ENCODE measurements at places on chromosomes 2 and 18. TPM values are rescaled to one million over a fixed set of nuclear protein-coding genes. Genes with fewer than 3 reads are reported as not detected.

EGR4 gene
- not detected for total RNA-seq

RAX gene
- not detected for total RNA-seq

- no peaks in the 10 kb centered on the region for H3K27me3 ChIP-seq
- no peaks in the 10 kb centered on the region for H3K36me3 ChIP-seq
Measured at GRCh38 chr18:27854631-27855030, 322.3 kb downstream of the CDH2 start.

CNTNAP5 gene
- not detected for total RNA-seq

- H3K4me1 ChIP-seq: no peaks in the 10 kb centered on the region
- H3K36me3 ChIP-seq: no peaks in the 10 kb centered on the region
- DNase-seq: no peak
- no peak overlapping the region for H3K27ac ChIP-seq
Measured at GRCh38 chr2:121257480-121257840, 27.5 kb downstream of the TFCP2L1 start.

ADCY3 gene
- 17.4 TPM for total RNA-seq

- H3K27me3 ChIP-seq: peaks cover 3% of the 10 kb centered on the region
- no peak for DNase-seq
- H3K4me1 ChIP-seq: no peaks in the 10 kb centered on the region
- no peak overlapping the region for H3K4me3 ChIP-seq
Measured at GRCh38 chr2:30978854-30979253, 159.4 kb downstream of the GALNT14 start.

TGFA gene
- not detected for total RNA-seq

- no peak overlapping the region for H3K27ac ChIP-seq
- no peaks in the 10 kb centered on the region for H3K36me3 ChIP-seq
- DNase-seq: peak; percentile 22
- H3K27me3 ChIP-seq: peaks cover 8% of the 10 kb centered on the region
- no peaks in the 10 kb centered on the region for H3K4me1 ChIP-seq
Measured at GRCh38 chr2:231482806-231483391, 18.6 kb upstream of the NCL start.

DNA sequence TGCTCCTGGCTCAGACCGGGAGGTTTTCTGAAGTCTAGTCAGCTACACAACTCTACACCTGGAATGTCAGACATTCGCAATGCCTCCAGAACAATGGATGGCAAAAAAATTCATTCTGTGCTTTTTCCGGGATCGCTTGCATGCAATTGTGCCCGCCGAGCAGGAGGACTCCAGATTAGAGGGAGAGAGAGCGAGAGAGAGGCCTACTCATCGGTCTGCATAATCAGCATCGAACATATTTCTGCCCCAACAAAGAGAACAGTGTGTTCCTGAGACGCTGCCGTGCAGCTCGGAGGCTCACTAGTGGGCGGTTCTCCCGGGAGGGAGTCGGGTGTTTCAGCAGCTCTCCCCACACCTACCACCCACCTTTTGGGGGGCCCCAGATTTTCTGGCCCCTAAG, 117.1 kb downstream of the KLHL29 start:
- DNase-seq: no peak
- H3K27me3 ChIP-seq: no peaks in the 10 kb centered on the region
- no peak overlapping the region for H3K4me3 ChIP-seq
- no peak overlapping the region for H3K27ac ChIP-seq
- H3K4me1 ChIP-seq: peaks cover 9% of the 10 kb centered on the region

YPEL5 gene
- total RNA-seq: 54.7 TPM

DNA sequence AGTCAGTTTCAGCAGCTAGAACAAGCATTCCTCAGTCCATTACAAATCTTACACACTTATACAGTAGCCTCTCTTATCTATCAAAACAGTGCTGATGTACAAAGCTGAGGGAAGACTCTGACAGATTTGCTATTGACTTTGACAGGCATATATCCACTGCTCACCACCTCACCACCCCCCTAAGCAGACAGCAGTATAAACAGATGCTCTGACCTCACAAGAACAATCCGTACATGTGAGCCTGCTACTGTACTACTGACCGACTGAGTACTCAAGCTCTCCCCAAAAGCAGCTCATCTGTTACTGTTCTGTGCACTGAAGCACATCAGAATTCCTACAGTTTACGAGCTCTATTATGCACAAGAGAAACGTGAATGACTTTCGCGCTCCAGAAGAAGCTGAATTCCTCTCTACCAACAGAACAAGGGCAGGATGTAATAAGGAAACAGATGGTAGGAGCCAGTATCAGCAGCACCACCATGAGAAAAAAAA, 95.6 kb upstream of the PDE1A start:
- H3K4me3 ChIP-seq: no peak overlapping the region
- no peaks in the 10 kb centered on the region for H3K27me3 ChIP-seq
- DNase-seq: no peak
- H3K27ac ChIP-seq: no peak overlapping the region

XDH gene
- total RNA-seq: 0.83 TPM

GRCh38 chr2:105827351-105828096, 82.8 kb downstream of the NCK2 start:
- H3K27ac ChIP-seq: no peak overlapping the region
- no peaks in the 10 kb centered on the region for H3K4me1 ChIP-seq
- DNase-seq: no peak

GRCh38 chr2:174332217-174332963, 2.4 kb upstream of the SP9 start:
- no peak for DNase-seq
- no peaks in the 10 kb centered on the region for H3K36me3 ChIP-seq
- peaks cover 98% of the 10 kb centered on the region for H3K27me3 ChIP-seq
- no peak overlapping the region for H3K27ac ChIP-seq

GRCh38 chr2:80016171-80016570, 288.4 kb downstream of the LRRTM1 start:
- no peaks in the 10 kb centered on the region for H3K36me3 ChIP-seq
- H3K27me3 ChIP-seq: no peaks in the 10 kb centered on the region
- H3K4me3 ChIP-seq: no peak overlapping the region
- H3K4me1 ChIP-seq: peaks cover 9% of the 10 kb centered on the region

GRCh38 chr2:64141674-64142405, 2.4 kb downstream of the PELI1 start:
- H3K36me3 ChIP-seq: no peaks in the 10 kb centered on the region
- peaks cover 2% of the 10 kb centered on the region for H3K27me3 ChIP-seq
- H3K4me3 ChIP-seq: no peak overlapping the region
- peak; percentile 28 for DNase-seq
- H3K4me1 ChIP-seq: no peaks in the 10 kb centered on the region

POU3F3 gene
- not detected for total RNA-seq

GRCh38 chr2:11396467-11397445, 52.3 kb upstream of the ROCK2 start:
- H3K27ac ChIP-seq: no peak overlapping the region
- no peaks in the 10 kb centered on the region for H3K36me3 ChIP-seq
- H3K27me3 ChIP-seq: no peaks in the 10 kb centered on the region
- H3K4me3 ChIP-seq: no peak overlapping the region
- DNase-seq: no peak

ANO7 gene
- total RNA-seq: 0.36 TPM

DNA sequence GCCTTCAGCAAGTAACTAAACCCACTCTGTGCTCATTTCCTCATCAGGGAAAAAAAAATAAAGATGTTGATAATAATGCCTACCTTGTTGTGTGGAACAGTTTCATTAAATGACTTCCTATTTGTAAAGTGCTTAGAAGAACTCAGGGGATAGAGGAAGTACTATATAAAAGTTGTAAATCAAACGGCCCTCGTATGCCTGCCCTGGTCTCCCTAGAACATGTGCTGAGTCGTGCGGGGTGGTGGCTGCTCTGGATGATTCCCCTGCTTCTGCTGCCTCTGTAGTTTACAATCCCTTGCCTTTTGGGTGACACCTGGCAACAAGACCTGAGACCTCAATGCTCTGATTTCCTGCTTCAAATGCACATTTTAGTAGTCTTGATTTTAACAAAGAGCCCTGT, 170.0 kb downstream of the CERS6 start:
- no peak overlapping the region for H3K27ac ChIP-seq
- H3K4me1 ChIP-seq: no peaks in the 10 kb centered on the region
- DNase-seq: no peak
- no peaks in the 10 kb centered on the region for H3K36me3 ChIP-seq
- H3K4me3 ChIP-seq: no peak overlapping the region

DNA sequence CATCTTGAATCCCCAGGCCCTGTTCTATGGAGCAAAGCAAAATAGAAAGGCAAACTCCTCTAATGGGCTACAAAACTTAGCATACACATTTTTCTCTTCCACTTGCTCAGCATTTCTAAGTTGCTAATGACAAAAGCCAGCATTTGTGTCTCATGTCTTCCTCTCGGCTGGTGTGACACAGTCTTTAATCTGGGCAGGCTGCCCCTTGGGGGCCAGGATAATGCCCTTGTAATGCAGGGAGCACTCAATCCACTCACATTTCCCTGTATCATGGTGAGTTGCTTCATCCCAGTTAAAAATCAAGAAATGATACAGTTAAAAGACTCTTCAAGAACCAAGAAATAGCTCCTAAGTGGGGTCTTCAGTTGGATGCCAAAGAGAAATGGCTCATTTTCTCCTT, 109.1 kb upstream of the FBXO11 start:
- no peak for DNase-seq
- H3K36me3 ChIP-seq: no peaks in the 10 kb centered on the region
- H3K4me1 ChIP-seq: no peaks in the 10 kb centered on the region

GRCh38 chr2:49978341-49978740, 824.0 kb upstream of the FSHR start:
- DNase-seq: no peak
- H3K36me3 ChIP-seq: no peaks in the 10 kb centered on the region
- no peak overlapping the region for H3K27ac ChIP-seq
- no peaks in the 10 kb centered on the region for H3K27me3 ChIP-seq
- no peaks in the 10 kb centered on the region for H3K4me1 ChIP-seq
- no peak overlapping the region for H3K4me3 ChIP-seq

C1QL2 gene
- total RNA-seq: not detected

DNA sequence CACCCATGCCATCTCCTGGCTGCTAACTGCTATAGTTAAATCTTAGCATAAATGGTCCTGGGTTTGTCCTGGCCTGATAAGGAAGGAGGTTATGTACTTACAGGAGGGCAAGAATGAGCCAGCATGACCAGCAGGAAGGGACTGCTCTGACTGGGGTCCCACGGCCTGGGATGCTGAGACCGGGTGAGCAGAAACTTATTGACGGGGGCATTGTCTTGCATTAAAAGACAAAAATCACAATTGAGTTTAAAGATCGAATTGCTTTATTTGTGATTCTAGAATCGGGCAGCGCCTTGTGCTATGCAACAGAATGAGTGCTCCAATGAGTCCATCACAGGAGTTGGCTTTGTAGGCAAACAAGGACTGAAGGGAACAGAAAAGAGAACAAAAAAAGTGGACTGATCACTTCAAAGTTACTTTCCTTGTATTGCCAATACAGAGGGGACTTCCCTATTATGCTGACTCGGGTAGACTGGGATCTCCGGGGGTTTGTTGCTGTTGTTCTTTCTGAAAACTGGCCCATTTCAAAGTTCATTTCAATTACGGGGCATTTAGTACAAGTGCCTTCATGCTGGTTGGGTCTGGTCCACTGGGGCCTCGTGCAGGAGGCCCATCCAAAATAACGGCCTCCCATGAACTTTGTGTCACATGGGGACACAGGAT, 87.1 kb upstream of the SLC66A3 start:
- H3K36me3 ChIP-seq: no peaks in the 10 kb centered on the region
- no peak for DNase-seq
- no peak overlapping the region for H3K4me3 ChIP-seq
- no peaks in the 10 kb centered on the region for H3K27me3 ChIP-seq
- H3K4me1 ChIP-seq: peaks cover 6% of the 10 kb centered on the region

- no peaks in the 10 kb centered on the region for H3K36me3 ChIP-seq
- no peak overlapping the region for H3K27ac ChIP-seq
- no peaks in the 10 kb centered on the region for H3K27me3 ChIP-seq
- H3K4me3 ChIP-seq: no peak overlapping the region
- H3K4me1 ChIP-seq: no peaks in the 10 kb centered on the region
Measured at GRCh38 chr2:106530866-106531265, 43.7 kb downstream of the CD8B2 start.

GRCh38 chr2:171791361-171791760, 102.7 kb downstream of the SLC25A12 start:
- no peak overlapping the region for H3K27ac ChIP-seq
- no peak overlapping the region for H3K4me3 ChIP-seq
- peaks cover 8% of the 10 kb centered on the region for H3K36me3 ChIP-seq
- H3K4me1 ChIP-seq: no peaks in the 10 kb centered on the region

VWC2L gene
- total RNA-seq: not detected

DNA sequence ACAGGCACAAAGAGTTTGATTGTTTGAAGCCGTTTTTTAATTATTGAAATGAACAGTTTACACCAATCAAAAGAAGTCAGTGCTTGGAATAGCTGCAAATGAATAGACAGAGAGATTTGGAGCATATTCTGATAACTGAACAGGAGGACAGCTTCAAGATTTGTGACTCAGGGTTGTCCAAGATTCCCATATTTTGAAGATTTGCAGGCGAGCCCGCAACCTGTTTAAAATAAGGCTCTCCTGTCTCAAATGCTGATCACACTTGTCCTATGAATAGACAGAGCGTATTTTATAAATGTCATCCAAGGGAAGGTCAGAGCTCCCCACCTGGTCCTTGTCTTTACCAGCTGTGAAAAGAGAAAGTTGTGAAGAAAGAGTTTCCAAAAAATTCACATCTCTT, 198.7 kb downstream of the RNF144A start:
- DNase-seq: no peak
- H3K36me3 ChIP-seq: no peaks in the 10 kb centered on the region
- no peak overlapping the region for H3K4me3 ChIP-seq
- no peaks in the 10 kb centered on the region for H3K4me1 ChIP-seq

CD302 gene
- 6.1 TPM for total RNA-seq

AQP12B gene
- not detected for total RNA-seq

CCDC102B gene
- 0.54 TPM for total RNA-seq

- H3K27ac ChIP-seq: no peak overlapping the region
- H3K4me1 ChIP-seq: no peaks in the 10 kb centered on the region
- no peak overlapping the region for H3K4me3 ChIP-seq
Measured at GRCh38 chr2:238101891-238102841, 2.0 kb downstream of the ESPNL start.

GRCh38 chr2:171858397-171858958, 35.6 kb downstream of the SLC25A12 start:
- H3K27me3 ChIP-seq: no peaks in the 10 kb centered on the region
- H3K27ac ChIP-seq: no peak overlapping the region
- no peak overlapping the region for H3K4me3 ChIP-seq
- H3K4me1 ChIP-seq: peaks cover 7% of the 10 kb centered on the region
- DNase-seq: no peak

PNKD gene
- total RNA-seq: 22.2 TPM

- no peak overlapping the region for H3K4me3 ChIP-seq
- no peak for DNase-seq
- no peaks in the 10 kb centered on the region for H3K27me3 ChIP-seq
- no peak overlapping the region for H3K27ac ChIP-seq
Measured at GRCh38 chr2:223894009-223894408, 51.1 kb downstream of the WDFY1 start.

GRCh38 chr2:180846756-180847472, 133.5 kb upstream of the UBE2E3 start:
- H3K4me3 ChIP-seq: no peak overlapping the region
- H3K27me3 ChIP-seq: no peaks in the 10 kb centered on the region
- DNase-seq: no peak
- H3K36me3 ChIP-seq: no peaks in the 10 kb centered on the region
- no peak overlapping the region for H3K27ac ChIP-seq

EVX2 gene
- total RNA-seq: not detected

- no peaks in the 10 kb centered on the region for H3K4me1 ChIP-seq
- H3K27me3 ChIP-seq: no peaks in the 10 kb centered on the region
- no peak for DNase-seq
- H3K4me3 ChIP-seq: no peak overlapping the region
- no peaks in the 10 kb centered on the region for H3K36me3 ChIP-seq
- no peak overlapping the region for H3K27ac ChIP-seq
Measured at GRCh38 chr2:16791496-16791895, 125.9 kb upstream of the CYRIA start.

Data from IMR-90 (cell line).